ENCODE measurements at places on chromosomes 7 and 10.
A peak's percentile ranks its signal among the peaks of the same experiment; 100 is the strongest.

DNA sequence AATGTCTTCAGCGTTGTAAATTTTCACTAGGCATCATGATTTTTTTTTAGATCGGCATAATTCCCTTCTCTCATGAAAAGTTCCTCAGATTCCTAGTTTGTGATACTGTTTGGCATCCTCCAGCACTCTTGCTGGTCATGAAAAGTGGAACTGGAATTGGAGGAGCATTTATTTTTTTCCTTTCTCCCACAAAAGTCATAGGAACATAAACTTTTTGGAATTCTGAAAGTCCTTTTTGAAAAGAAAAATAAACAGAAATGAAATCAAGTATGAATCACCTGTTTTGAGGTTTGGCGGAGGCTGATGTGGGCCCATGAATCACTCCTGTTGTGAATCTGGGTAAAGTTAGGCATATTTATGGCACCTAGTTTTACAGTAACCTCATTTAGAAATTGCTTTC lies 17.7 kb downstream of the CACNB2 start:
- DNase-seq = no peak

DNA sequence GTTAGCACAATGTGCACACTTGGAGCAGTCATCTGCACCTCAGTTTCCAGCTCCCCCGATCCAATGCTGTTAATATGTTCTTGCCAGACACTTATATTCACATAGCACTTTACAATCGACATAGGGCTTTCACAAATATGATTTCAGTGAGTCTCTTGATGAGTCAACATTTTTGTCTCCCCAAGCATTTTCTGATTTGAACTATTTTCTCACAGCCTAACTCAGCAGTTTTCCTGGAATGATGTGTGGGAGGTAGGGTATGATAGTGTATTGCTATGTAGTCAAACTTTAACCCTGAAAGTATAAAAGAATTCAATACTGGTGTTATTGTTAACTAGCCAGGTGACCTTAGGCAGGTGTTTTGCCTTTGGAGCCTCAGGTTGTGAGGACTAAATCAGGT lies 82.5 kb upstream of the LRGUK start:
- DNase-seq = no peak

- peak; percentile 30 for DNase-seq
Observed at GRCh38 chr10:1154531-1155295, 98.5 kb downstream of the WDR37 start.

GRCh38 chr7:122764020-122764419 lies 61.3 kb upstream of the RNF148 start:
- DNase-seq = no peak

DNA sequence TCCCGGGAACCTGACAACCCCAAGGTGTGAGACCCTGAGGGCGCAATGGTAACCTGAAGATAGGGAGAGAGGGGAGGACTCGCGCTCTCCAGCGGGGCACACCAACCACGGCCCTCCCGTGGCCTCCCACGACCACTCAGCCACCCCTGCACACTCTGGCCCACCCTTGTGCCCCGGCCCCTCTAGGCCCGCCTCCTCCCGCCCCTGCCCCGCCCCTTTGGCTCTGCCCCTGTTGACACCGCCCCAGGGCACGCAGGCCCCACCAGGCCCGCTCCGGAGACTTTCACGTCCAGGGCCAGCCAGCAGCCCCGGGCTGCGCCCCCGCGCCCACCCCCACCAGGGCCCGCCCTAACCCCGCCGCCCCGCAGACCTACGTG lies 10.9 kb downstream of the ATG9B start:
- DNase-seq = no peak

- DNase-seq = no peak
Observed at GRCh38 chr10:72260239-72260975, 13.3 kb upstream of the DDIT4 start.

DNA sequence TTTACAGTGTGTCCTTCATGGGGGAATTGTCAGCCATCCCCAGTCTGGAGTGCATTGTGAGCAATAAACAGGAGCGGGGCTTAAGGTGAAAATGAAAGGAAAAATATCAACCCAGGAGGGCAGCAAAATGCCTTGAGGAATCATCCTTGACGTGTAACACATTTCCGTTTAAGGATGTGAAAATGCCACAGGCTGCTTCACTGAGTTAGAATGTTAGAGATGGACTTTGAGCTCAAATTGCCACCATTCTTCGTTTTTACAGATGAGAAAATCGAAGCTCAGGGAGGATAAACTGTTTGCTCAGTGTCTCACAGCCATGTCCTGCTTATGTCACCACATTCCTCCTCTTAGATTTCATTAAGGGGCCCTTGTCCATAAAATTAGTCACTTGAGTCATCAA lies 23.1 kb downstream of the SORCS3 start:
- no peak for DNase-seq

GRCh38 chr10:34477249-34477648 lies 337.8 kb downstream of the PARD3 start:
- no peak for DNase-seq

GRCh38 chr10:1674501-1674900 lies 62.8 kb downstream of the ADARB2 start:
- DNase-seq = no peak

- DNase-seq = no peak
Observed at GRCh38 chr10:93475871-93476270, 6.3 kb downstream of the MYOF start.

DNA sequence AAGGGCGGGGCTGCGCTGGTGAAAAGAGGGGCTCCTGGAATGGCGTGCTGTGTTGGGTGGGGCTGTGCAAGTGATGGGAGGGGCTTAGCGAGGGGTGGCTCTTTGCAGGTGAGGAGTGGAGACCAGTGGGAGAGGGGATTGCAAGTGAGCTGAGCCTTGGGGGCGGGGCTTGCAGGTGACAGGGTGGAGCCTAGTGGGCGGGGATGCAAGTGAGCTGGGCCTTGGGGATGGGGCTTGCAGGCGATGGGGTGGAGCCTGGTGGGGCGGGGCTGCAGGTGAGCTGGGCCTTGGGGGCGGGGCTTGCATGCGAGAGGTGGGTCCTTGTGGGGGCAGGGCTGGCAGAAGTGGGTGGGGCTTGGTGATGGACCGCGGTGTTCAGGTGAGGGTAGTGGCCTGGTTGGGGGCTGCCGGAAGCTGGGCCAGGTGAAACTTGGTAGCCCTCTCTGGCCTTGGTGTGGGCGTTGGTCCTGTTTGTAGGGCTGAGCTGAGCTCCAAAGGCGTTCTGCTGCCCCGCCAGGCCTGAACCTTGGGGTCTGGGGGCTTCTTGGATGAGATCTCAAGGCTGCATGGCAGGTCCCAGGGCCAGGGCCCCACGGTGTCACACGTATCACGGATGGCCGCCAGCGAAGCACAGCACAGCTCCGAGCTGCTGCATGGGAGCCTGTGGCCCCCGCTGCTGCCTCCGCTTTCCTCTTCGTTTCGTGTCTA lies 743 bp upstream of the PITRM1 start:
- no peak for DNase-seq

DNA sequence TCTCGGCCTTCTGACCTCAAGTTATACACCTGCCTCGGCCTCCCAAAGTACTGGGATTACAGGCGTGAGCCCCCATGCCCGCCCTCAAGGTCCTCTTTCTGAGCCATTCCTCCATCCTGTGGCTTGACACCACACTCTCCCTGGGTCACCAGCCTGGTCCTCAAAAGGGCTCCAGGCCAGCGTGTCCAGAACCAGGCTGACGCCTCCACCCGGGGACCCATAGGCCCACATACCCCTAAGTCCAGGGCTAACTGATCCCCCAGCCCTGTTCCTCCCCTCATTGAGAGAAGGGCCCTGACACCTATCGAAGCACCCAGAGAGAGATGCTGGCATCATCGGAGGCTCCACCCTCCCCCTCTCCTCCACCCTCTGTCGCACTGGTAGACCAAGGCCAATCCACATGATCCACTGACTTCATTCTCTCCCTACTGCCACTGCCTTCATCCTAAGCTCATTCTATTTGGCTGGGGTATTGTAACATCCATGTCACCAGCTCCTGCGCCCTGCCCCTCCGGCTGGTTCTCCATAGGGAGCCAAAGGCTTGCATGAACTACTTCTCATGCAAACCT lies 46.7 kb downstream of the TMEM270 start:
- no peak for DNase-seq

DNA sequence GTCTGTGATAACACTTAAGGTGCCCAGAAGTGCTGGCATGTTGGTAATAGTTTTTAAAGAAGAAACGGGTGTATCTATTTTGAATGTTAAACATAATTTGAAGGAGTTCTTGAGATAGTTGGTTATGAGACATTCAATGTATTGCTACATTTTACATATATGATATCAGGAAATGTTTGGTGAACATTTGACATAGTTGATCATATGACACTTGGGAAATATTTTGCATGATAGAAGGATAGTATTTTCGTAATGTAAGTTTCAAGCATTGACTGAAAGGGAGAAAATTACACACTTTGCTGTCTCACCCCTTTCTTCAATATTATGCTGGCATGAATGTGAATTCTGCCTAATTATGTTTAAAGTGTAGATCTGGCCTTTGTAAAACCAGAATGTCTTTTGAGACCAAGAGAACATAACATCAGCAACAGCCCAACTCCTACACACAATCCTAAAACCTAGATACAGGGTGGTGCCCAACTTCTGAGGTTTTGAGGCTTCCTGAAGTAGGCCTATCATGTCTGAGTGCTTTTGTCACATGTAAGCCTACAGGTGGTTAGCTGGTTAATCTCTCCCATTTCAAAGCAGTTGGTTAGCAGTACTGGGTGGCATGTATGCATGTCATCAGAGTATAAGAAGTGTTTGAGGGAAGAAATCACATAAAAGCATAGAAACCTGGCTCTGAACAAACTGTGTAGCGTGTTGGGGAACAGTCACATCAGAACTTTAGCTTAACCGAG lies 2.1 kb downstream of the ADD3 start:
- no peak for DNase-seq

DNA sequence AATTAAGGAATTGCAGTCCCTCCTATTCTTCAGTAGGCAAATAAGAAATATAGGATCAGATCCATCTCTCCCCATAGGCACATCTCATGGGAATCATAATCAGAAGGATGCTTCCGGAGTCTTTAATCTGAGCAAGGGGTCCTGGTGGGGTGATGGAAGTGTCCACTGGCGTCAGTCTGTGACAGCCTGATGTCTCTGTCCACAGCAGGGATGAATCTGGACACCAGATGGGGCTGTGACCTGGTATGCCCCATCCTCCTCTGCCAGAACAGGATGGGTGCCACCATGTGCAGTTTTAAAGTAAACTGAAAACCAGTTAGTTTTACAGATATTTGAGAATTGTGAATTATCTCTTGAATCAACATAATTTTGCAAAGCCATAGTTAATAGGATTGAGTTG lies 148.7 kb downstream of the C1GALT1 start:
- DNase-seq = no peak

- no peak for DNase-seq
Observed at GRCh38 chr7:95845007-95845406, 72.7 kb downstream of the DYNC1I1 start.

DNA sequence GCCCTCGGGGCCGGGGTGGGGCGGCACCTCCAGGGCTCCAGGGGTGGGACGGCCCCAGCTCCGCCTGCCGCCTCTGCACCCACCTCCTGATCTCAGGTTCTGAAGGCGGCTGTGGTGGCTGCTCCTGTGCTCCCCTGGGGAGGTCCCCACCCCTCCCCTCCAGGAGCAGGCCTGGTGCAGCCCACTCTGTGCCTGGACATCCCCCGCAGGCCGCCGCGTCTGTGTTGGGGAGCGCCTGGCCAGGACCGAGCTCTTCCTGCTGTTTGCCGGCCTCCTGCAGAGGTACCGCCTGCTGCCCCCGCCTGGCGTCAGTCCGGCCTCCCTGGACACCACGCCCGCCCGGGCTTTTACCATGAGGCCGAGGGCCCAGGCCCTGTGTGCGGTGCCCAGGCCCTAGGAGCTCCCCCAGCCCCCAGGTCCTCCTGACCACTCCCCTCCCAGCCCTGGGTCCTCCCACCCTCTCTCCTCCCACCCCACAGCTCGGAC lies 5.5 kb downstream of the CYP2W1 start:
- no peak for DNase-seq

DNA sequence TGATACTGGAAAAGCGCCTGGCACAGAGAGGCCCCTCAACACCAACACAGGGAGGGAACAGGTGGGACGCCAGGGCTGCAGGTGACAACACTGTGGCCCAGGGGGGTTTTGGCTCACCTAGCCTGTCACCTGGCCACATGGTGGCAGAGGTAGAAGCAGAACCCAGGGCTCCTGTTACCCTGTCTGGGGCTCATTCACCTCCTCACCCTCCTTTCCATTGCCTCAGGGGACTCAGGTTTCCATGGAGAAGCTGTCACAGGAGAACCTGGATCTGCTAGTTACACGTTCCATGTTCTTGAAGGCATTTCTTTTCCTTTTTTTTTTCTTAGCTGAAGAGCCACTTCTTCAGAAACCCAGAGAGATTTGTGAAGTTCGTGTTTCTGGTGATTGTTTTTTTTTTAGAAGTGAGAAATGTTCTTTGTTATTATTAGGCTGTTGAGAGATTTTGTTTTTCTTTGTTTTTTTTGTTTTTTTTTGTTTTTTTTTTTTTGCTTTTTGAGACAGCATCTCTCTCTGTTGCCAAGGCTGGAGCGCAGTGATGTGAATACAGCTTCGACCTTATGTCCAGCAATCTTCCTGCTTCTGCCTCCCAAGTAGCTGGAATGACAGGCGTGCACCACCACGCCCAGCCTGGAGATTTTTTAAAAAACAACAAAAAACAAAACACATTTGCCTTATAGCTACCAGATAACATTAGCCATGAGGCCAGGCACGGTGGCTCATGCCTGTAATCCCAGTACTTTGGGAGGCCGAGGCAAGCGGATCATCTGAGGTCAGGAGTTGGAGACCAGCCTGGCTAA lies 16.0 kb downstream of the DENND2A start:
- DNase-seq = peak; percentile 86

- DNase-seq = no peak
Observed at GRCh38 chr10:102398172-102399020, 2.9 kb downstream of the NFKB2 start.

DNA sequence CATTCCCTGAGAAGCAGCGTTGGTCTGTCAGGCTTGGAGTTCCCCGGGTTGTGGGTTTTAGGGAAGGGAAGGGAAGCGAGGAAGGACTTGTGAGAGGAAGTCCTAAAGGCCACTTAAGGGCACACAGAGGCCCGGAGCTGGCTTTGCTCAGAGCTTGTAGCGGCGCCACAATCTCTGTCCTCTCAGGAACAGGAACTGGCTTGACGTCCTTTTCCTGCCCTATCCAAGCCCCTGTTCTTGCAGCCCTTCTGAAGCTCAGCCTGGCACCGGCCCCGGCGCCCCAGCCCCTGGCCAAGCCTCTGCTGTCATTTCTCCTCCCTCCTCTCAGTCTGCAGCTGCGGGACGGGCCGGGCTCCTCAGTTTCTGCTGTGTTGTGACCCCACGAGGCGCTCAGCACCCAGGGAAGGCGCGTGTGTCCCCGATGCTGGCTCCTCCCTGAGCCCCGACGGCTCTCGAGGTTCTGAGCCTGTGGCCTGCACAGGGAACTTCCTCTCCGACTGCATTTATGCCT lies at the start of gene GIMAP8:
GIMAP8 (plus strand) TSS at position 140 of the 511 bp plus-strand sequence. CDS start 16,069 bp downstream, outside the sequence.
- peak; percentile 86 for DNase-seq

- DNase-seq = peak; percentile 38
Observed at GRCh38 chr7:20797042-20797461, 10.4 kb upstream of the SP8 start.

- no peak for DNase-seq
Observed at GRCh38 chr10:124693396-124693795, 50.8 kb downstream of the FAM53B start.

- DNase-seq = peak; percentile 96
Observed at GRCh38 chr7:140625908-140626868, 14.4 kb downstream of the DENND2A start.

GRCh38 chr7:5284304-5285281 lies 1.9 kb downstream of the SLC29A4 start:
- DNase-seq = peak; percentile 76

- DNase-seq = no peak
Observed at GRCh38 chr7:142809671-142810070, 38.9 kb downstream of the PRSS2 start.
